Bone marrow (tissue), 2 donors: ENCODE measurements at places on chromosomes 3 and 15.

DNA sequence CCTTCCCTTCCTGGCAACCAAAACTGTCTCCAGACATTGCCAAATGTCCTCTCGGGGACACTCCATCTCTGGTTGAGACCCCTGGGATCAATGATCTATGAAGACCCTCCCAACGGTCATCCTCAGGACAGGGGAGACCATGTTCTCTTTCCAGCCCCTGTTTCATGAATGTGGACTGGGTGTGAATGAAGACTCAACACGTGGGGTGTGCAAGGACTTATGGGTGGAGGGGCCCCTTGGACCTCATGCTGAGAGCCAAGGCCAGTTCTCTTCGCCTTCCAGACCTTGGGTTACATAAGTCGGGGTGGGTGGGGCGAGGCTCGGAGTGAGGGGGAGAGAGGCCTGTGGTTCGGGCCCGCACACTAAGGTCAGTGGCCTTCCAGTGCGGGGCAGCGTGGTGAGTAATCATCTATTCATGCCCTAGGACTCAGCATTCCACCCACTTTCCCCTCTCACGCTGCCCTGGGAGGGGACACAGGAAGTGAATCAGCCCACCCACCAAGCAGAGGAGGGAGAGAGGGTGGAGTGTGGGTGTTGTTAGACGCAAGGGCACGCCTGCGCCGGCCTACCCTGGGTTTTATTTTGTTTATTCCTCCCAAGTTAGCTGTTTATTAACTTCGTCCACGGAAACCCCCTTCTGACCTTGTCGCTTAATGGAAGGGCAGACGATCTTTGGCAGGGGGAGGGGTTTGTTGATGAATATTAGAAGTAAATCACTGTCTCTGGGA, 6.7 kb downstream of the PAQR5 start:
- DNase-seq, result no peak

- no peak for DNase-seq
Measured at GRCh38 chr3:37619568-37619967, 242.1 kb upstream of the CTDSPL start.

DNA sequence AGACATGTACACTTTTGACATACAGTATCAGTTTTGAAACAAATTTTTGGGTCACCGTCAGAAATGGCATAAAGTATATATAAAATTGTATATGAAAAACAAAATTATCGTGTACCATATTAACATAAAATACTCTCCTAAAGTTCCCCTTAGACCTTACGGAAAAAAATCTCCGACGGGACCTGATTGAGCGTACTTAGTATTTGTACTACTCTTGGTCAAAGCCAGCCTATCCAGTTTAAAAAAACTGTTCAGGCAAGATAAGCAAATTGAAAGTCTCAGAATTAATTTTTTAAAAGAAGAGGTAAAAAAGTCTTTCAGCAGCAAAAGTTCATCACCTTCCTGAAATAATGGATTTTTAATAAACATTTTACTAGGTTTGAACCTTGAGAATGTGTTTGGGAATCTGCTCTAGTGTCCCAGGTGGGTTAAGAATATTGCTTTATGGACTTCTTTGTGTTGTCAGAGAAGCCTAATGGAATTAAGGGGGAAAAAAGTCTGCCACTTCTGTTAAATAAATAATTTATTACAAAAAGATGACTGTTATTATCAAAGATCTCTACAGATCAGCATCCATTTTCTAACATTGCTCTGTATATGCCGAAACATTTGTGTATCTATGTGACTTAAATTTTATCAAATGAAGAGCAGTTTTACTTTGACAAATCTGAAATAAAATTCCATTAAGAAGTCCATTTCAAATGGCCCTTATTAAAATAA, 48.6 kb downstream of the ZBTB20 start:
- DNase-seq, result no peak

GRCh38 chr3:98010194-98010882, 24.8 kb downstream of the GABRR3 start:
- DNase-seq, result no peak

GRCh38 chr15:35630532-35630931, 84.6 kb upstream of the DPH6 start:
- DNase-seq, result no peak

DNA sequence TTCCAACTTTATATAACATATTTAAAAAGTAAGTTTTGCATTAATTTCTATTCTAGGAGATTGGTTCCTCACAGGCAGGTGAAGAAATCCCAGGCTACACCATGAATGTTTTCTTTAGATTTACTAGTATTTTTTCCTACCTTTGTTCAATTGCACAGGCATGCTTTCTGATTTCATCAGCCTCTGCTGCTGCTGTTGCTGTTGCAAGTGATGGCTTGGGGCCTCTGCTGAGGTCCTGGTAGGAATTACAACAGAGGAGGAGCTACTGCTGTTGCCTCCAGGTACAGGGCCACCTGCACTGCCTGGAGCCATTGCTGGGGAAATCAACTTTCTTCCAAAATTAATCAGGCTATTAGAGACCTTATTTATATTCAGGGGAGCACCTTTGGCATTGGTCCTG, 353.3 kb downstream of the PLCL2 start:
- no peak for DNase-seq

DNA sequence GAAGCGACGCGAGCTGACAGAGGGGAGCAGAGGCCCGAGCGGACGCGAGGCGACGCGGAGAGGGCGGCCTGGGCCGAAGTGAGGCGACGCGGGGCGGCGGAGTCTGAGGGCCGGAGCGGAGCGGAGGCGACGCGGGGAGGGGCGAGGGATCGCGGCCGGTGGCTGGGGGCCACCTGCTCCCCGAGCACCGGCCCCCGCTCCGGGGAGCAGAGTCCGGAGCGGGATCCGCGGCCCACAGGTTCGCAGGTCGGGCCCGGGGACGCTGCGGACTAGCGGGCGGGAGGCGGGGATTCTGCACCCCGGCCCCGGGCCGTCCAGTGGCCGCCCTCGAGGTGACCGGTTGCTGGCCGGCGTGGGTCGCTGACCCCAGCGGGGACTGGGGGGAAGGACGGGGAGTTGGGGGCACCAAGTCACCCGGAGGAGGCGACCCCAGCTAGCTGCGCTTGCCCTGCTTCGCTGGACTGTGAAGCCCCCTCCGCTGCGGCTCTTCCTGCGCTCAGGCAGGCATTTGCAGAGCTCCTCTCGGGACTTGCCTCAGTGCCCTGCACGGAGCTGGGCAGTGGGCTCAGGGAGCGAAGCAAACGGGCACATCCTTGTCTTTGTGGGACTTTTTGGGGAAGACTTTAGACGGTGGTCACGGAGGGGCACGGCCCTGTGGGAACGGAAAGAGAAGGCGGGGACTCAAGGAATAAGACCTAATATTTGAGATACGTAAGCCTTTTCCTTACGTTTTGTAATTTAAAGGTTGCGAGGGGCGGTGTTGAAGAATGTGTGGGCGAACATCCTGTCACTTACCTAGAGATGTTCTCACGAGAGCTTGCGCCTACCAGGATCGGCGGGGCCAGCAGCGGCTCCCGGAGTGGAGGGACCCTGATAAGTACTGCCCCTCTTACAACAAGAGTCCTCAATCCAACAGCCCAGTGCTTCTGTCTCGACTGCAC, 566 bp downstream of the HMCES start:
- DNase-seq, result peak; percentile 22

- DNase-seq, result no peak
Measured at GRCh38 chr3:42752441-42752840, 20.6 kb downstream of the CCDC13 start.

GRCh38 chr3:23235264-23235663, 32.1 kb downstream of the UBE2E2 start:
- DNase-seq, result no peak

DNA sequence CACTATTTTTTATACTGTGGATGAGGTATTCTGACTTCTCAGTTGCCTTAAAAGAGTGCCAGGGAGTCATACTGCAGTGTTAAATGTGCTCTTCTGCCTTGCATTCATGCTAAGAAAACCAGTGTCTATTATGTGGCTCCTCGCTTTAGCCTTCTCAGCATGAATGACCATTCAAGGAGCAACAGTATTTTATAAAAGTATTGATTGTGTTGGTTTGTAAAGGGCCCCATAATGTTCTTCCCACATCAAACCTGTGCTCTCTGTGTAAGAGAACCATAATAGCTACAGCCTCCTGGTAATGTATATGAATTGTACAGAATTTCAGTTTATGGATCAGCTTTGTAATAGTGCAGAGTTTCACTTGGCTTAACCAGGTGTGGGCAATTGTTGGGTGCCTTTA, 316.4 kb downstream of the CNTN4 start:
- no peak for DNase-seq

- no peak for DNase-seq
Measured at GRCh38 chr3:114363554-114364202, 69.8 kb downstream of the TIGIT start.

GRCh38 chr15:25785641-25786025, 77.5 kb downstream of the ATP10A start:
- no peak for DNase-seq

- no peak for DNase-seq
Measured at GRCh38 chr3:18703798-18704197, 278.7 kb upstream of the SATB1 start.

DNA sequence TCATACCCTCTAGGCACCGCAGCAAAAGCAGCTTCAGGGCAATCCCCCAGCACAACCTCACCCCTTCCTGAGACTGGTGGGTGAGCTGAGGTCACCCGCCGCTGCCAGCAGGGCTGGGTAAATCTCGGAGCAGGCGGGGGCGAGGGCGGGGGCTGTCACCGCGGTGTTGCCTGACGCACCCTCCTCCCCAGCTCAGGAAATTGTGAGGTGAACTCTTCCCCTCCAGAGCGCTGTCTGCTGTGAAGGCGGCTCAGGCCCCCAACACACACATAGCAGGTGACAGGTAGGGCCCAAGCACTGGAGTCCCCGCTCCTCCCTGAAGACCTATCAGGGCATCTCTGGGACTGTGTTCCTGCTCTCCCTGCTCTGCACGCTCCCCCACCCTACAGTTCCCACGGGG, 30.2 kb upstream of the FURIN start:
- DNase-seq, result no peak

- no peak for DNase-seq
Measured at GRCh38 chr3:62103531-62103930, 269.8 kb downstream of the FEZF2 start.

DNA sequence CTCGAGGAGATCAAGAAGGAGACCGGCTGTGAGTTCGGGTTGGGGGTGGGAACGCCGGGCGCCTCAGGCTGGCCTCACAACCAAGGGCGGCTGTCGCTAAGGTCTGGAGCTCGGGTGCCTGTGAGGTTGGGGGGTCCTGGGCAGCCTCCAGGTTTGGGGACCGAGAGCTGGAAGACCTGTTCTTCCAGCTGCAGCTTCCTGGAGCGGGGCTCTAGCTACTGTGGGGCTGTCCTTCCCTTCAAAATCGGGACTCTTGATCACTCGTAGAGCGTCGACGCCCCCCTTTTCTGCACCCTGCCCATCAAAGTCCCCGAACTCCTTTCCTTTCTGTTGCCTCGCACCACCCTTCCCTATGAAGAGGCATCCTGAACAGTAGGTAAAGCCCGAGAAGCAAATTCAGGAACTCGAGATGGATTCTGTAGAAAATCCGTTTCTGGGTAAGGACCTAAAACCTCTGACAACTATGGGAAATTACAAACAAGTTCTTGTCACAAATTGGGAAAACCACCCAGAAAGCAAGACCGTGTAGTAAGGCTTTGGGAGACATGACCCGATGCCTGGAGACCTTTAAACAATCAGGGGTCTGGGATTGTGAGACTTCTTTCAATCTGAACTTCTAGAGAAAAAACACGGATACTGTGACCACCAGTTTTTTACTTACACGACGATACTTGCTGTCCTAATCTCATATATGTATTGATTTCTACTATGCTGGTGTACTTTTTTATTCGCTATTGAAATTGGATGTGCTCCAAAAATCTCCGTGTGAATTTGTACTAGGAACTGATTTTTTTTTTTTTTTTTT, 556 bp downstream of the CHP1 start:
- no peak for DNase-seq

DNA sequence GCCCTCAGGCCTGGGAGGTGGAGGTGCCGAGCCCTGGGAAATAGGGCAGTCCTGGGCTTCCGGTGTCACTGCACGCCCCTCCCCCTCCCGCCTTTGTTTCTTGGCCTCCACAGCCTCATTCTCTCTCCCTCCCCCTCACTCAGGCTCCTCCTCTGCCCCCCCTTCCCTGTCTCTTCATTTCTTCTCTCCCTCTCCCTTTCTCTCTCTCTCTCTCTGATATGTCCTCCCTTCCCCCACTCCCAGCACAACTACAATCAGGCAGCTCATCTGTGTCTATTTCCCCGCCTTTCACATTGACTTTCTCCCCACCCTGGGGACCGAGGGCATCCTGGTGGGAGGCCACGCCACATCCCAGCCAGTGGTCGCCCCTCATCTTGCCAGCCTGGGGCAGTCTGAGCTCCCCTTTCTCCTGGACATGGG, 40.2 kb downstream of the IDH2 start:
- DNase-seq, result no peak

DNA sequence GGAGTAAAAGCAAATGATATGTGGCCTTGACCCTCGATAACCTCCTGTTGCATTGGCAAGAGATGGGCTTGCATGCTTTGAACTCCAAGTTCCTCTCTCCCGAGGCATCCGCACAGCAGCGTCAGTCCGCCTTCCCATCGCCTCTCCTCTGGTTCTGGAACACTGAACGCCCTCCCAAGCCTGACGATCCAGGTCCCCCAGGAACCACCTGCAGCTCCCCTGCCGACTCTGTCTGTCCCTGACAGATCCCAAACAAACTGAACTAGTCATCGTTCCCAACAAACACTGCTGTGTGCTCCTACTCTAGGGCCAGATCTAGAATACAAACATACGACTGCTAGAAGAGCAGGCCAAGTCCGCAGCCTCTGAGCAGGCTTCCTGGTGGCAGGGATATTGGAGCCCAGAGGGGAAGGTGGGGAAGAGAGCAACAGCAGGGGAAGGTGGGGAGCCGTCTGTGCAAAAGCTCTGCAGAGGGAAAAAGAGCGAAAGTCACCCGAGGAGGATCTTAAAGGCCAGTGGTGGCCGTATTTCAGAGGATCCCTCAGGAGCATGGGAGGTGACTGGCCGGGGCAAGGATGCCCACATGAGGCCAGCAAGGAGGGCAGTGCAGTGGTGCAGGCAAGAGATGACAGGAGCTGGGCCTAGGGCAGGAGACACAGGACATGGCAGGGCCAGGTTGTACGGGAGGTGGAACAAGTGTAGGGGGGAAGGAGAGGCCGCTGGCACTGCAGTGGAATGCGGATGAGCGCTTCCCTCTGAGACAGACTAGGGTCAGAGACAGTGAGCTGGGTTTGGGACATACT, 50.8 kb downstream of the PCSK6 start:
- no peak for DNase-seq

DNA sequence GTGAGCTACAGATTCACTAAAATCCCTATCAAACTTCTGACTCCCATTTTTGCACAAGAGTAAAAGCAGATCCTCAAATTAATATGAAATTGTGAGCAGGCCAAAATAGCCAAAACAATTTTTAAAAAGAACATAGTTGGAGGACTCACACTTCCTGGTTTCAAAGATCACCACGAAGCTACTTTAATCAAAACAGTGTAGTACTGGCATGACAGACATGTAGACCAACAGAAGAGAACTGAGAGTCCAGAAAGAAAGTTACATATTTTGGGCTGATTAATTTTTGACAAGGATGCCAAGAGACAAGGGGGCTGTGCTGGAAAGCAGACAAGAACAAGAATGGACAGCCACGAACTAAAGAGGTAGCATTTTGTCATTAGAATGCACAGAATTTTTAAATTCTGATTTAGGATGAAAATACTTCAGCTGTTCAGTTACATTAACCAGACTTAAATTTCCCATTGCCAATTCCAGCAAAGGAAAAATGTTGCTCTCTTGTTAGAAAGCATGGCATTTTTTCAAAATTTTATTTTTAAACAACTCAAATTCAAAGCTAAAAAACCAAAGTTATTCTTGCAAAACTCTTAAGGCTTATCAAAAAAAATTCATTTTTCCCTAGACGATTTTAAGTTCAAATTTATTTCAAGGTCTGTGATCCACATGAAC, 14.0 kb downstream of the RYK start:
- DNase-seq, result no peak

GRCh38 chr3:136207489-136208115, 11.5 kb upstream of the MSL2 start:
- DNase-seq, result no peak
